ENCODE measurements at places on chromosomes 2 and 18. TPM values are rescaled to one million over a fixed set of nuclear protein-coding genes. Genes with fewer than 3 reads are reported as not detected.

GRCh38 chr2:29281086-29281915 lies 166.1 kb downstream of the CLIP4 start:
- peak; percentile 67 for DNase-seq

GRCh38 chr2:134218930-134219658 lies 34.8 kb upstream of the MGAT5 start:
- no peak for DNase-seq

DNA sequence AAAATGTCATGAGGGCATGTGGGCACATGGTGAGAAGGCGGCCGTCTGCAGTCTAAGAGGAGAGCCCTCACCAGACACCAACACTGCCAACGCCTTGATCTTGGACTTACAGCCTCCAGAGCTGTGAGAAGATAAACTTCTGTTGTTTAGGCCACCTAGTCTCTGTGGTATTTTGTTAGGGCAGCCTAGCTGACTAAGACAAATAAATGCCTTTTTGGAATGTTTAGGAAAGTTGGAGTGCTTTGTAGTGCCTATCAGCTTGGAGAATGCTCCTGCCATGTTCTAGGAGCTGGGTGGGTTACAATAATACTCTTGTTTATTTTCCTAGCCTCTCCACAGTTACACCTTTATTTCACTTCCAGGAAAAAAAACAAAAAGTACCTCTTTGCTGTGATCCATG lies 92.0 kb downstream of the SPP2 start:
- no peak for DNase-seq

The HOXD4 gene
- 0.12 TPM for polyA plus RNA-seq

DNA sequence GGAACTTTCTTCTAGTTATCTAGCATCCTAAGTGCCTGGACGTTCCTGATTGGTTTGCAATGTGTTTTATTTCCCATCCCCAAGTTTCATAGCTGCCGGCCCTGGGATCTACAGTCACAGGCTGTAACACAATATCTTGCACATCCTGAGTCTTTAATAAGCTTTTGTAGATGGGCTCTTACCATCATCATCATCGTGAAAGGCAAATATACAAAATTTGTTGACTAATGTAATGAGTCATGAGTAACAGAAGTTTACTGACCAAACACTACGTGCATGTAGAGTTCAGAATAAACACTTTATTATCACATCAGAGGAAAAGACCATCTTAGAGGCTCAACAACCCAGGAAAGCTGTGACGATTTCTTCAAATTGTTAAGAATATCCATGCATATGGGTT lies 8.1 kb upstream of the TYMS start:
- DNase-seq, result no peak

DNA sequence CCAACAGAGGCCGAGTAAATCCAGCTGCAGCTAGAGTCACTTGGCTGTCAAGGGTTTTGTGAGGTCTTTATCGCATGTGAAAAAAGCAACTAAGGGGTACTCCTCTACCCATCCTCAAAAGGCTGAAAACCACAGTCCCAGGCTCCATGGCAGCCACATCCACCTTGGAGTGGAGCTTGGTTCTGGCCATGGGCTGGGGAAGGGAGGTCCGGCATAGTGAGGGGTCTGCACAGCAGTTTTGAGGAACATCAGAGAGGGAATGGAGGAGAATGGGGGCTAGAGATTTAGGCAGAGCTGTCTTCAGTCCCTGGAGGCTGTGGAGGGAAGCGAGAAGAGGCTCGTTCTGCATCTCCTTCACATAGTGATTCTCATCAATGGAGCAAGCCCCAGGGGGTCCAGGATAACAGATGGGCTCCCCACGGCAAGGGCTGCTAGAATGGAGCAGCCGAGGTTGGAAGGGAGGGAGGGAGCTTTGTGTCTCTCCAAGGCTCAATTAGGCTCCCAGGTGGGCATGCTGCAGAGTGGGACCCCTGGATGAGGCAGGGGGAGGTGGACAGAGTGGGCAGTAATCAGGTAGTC lies 21.0 kb downstream of the MROH2A start:
- no peak for DNase-seq

Measured in lung (tissue), 17 donors.